ENCODE measurements at places on chromosomes 2 and 18.

DNA sequence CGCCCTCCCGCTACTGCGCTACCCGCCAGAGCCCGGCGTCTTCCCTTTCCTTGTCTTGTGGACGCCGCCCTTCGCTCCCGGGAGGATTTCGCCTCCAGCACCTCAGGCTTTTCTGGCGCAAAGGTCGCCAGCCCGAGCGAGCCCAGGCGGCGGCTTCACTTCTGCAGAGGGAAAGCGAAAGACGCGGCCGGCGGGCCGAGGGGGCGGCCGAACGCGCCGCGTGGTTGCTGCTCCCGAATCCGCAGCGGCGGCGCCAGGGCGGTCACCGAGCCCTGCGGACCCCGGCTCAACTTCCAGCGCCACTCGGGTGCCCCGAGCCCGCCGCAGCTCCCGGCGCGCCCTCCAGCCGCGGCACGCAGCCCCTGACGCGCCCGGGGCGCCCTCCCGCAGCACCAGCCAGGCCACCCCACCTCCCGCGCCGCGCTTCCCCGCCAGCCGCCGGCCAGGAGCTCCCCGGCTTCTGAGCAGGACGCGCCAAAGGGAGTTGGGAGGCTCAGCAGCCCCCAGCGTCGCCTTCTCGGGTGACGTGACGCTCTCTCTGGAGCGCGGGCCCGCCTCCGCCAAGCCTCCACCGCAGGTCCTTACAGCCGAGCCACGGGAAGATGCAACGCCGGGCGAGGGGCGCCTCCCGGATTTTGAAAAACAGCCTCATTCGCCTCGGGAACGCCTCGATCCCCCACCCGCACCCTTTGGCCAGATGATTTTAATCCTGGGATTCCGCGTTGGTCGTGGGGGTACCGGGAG lies 84.9 kb upstream of the EPB41L3 start:
- no peak for DNase-seq

GRCh38 chr2:237383991-237384671 lies 29.8 kb downstream of the COL6A3 start:
- DNase-seq = no peak

DNA sequence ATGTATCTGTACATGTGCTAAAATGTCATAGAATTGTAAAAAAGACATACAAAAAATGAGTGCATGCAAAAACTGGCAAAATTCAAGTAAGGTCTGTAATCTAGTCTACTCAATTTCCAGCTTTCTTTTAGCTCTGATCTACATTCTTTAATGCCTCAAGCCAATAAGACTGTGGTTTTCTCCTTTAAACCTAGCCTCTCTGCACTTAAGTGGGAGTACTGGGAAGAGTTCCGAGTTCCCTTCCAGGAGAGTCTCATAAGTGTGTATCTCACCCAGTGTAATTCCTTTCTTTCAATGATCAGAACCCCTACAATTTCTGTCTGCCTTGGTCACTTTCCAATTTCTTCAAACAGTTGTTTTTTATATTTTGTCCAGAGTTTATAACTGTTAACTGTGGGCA lies 150.1 kb downstream of the PTRHD1 start:
- no peak for DNase-seq

DNA sequence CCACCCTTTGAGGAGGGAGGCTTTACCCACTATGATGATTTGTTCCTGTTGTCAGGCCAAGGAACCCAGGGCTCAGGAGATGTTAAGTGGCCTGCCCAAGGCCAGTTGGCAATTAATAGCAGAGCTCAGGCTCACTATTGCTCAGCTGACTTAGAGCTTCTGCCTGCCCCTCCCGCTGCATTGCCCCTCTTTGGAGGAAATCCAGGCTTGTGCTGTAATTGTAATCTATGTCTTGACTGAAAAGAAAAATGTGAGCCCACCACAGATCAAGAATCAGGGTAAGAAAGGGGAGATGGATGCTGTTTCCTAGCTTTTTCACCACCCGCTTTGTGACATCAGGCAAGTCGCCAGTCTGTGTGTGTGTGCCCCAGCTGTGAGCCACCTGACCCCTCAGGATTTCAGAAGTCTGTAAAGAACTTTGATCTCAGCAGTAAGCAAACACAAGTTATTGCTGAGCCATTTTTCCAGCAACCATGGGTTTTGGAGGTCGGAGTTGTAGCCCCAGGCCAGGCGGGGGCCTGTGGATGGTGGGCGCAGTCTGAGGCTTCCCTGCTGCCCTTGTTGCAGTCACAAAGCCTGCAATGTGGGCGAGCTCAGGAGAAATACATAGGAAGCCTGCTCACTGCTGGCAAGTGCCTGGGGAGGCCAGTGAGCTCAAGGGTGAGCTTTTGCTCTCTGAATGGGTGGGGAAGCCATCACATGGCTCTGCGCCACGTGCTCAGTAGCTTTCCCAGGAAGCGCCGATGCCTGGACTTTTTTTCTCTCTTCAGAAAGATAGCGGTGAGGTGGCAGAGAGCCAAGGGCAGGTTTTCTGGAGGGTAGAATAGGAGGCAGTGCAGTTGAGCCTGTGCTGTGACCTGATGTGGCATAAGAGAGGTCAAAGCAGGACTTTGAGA lies 6.1 kb downstream of the CABLES1 start:
- no peak for DNase-seq

- DNase-seq = no peak
These were observed 42.5 kb downstream of the CXCR4 start for GRCh38 chr2:136075476-136075875.

DNA sequence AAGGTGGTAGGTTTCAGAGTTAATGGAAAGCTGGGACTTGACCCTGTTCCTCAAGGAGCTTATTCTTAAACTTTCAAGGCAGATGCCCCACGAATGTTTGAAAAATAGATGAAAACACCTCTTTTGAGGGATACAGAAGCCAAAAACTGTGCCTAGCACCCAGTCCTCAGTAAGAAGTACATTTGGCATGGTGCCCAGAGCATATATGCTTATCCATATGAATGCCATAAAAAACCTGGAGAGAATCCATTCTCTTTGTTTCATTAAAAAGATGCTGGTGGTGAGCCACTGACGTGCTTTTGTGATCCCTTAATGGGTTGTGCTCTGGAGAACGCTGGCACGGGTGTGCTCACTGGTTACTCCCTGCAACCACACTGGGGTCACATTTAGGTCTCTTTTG lies 69.0 kb downstream of the IL1R2 start:
- no peak for DNase-seq

DNA sequence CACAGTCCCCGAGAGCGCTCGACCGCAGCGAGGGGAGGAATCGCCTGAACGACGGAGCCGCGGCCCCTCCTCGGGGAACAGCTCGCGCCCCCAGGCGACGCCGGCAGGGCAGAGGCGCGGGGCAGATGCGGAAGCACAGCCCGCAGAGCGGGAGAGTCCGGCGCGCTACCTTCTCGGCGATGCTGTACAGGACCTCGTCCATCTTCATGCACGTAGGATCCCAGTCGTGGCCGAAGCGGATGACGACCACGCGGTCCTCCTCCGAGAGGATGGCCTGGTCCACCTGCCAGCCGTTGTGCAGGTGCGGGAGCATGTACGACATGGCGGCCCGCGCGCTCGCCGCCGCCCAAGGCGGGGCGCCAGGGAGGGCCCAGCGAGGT lies 302 bp downstream of the TXNL4A start:
- DNase-seq = no peak

- DNase-seq = no peak
These were observed 34.8 kb upstream of the KLHL29 start for GRCh38 chr2:23350041-23350791.

GRCh38 chr2:106996171-106996769 lies 110.3 kb upstream of the ST6GAL2 start:
- DNase-seq = no peak

GRCh38 chr18:75915941-75916623 lies 488.6 kb upstream of the SMIM21 start:
- DNase-seq = no peak

GRCh38 chr2:173086518-173087213 lies 11.0 kb downstream of the MAP3K20 start:
- DNase-seq = no peak

DNA sequence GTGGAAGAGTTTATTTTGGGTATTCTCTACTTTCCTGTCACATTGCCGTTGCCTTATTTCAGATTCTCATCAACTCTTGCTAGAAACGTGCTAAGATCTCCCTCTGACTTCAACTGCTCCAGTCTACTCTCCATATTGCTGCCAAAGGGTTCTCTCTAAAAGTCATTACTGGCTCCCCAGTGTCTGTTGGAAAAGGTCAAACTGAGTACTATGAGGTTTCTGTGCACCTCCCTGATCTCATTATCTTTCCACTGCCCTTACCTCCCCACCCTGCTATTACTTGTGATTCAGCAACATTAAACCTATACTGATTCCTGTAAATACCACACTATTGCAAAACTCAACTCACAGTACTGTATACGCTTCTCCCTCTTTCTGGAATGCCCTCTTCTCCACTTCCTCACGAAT lies 1.9 kb upstream of the KRCC1 start:
- DNase-seq = no peak

- no peak for DNase-seq
These were observed 118.9 kb downstream of the WDR7 start for GRCh38 chr18:56770097-56770496.

GRCh38 chr18:43278355-43278754 lies 1.1 kb upstream of the SYT4 start:
- DNase-seq = no peak

DNA sequence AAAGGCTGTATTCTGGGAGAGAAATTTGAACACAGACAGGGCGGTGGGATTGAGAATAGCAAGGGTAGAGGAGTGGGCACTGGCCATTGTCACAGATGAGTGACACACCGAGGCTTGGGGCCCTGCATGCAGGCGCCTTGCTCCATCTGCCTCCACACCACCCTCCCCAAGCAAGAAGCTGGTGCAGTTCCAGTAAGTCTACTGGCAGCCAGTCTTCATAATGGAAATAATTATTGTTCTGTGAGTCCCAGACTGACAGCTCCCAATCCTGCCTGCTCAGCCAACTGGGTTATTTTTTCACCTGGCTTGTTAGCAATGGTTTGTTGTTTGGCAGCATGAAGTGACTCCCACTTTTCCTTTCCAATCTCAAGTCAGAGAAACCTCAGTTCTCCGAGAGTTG lies 13.0 kb downstream of the TTC32 start:
- no peak for DNase-seq

GRCh38 chr18:70363861-70364260 lies 75.0 kb downstream of the SOCS6 start:
- DNase-seq = no peak

DNA sequence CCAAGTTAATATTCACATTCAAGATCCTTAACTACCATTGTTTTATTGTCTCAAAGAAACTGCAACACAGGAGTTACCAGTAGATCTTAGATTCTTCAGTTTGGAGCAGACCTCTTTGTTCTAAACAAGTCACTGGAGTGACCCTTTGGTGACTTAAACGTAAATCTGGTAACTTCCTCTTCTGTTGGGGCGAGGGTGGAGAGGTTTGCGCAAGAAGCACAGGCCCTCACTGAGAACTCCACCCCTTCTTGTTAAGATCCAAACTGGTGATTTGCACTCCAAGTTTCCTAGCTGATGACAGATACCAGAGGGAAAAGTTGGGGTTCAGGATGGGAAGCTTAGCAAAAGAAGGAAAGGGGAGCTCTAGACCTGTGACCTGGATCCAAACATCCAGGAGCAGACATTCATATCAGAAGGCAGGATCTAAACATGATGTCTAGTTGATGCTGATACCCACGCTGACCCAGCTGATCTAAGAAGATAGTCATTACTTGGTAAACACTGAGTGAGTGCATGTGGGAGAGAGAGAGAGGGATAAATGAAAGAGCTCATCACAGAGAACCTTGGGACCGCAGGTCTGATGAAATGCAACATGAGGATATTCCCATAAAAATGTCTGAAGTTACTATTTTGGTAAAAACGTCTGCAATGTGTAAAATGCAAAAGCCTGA lies 256.0 kb downstream of the CDH20 start:
- DNase-seq = no peak

GRCh38 chr18:37565977-37566478 lies 430 bp upstream of the CELF4 start:
- DNase-seq = no peak

DNA sequence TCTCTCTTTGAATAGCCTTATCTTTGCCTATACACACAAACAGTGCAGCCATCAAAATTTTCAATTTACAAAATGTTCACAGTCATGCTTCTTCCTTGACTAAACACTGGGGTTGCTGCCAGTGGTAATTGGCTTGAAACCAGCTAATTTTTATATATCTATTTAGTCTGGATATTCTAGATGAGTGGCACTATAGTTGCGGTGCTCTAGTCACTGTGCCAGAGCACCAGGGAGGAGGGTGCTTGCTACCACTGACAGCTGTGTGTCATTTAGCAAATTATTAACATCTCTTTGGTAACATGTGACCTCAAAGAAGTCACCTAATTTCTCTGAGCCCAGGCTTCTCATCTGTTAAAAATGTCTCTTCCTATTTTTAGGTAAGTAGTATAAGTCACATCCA lies 130.4 kb downstream of the MEIS1 start:
- no peak for DNase-seq

GRCh38 chr18:59047321-59048047 lies 92.2 kb upstream of the SEC11C start:
- DNase-seq = no peak

GRCh38 chr2:240895656-240896388 lies at the start of gene MAB21L4:
Gene MAB21L4 (minus strand): TSS chr2:240896156. CDS start chr2:240895997, 159 bp downstream.
- no peak for DNase-seq

DNA sequence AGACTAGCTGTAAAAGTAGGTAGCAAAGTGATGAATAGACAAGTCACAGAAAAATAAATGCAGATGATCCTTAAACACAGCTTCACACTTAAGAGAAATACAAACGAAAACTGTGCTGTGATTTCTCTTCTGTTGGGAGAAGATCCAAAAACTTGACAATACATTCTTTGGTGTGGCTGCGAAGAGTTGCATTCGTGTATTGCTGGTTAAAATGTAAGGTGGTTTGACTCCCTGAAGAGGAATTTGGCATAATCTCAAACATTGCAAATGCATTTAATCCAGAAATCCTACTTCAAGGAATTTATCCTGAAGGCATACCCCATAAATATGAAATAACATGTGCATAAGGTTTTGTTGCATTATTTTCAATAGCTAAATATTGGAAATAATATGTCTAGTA lies 7.1 kb downstream of the CCNYL1 start:
- DNase-seq = no peak

- DNase-seq = no peak
These were observed 14.0 kb downstream of the HOXD1 start for GRCh38 chr2:176202491-176202890.

Data from esophagus squamous epithelium (tissue), 5 donors.